ENCODE measurements at places on chromosomes 2 and 18. TPM values are rescaled to one million over a fixed set of nuclear protein-coding genes. Genes with fewer than 3 reads are reported as not detected.

DNA sequence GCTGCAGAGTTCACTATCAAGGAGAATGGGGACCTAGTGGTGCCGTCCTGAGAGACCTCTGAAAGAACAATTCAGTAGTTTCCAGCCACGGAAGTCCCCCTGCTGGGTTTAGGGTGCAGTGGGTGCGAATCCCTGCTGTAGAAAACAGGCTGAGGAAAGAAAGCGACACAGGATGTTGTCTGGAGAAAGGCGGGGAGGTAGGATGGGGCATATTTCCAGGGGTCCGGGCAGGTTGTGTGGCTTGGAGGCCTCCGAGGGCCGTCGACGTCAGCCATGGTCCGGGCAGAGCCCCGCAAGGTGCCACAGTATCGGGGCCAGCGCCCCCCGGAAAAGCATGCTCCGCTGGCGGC is 807 bp upstream of the CREB1 start:
- peak; percentile 56 for DNase-seq

DNA sequence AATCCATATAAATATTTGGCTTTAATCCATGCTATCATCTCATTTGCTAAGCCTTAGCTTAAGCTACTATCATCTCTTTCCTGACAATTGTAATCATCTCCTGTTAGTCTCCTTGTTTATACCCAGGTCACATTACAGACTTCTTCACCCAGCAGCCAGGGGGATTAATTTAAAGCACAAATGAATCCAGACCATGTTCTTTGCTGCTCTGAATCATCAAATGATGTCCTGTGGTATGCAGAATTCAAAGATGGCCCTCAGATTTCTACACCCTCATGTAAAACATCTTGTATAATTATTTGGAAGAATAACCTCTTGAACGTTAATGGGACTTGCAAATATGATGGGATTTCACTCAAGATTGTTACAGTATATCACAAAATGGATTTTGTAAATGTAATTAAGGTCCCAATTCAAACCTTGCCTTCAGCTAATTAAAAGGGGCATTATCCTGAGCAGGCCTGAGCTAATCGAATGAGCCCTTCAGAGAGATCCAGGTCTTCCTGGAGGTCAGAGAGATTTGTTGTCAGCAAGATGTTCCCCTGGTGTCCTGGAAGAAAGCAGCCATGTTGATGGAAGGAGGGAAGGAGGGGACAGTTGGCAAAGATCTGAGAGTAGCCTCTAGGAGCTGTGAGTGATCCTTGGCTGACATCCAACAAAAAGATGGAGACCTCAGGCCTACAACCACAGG is 241.1 kb upstream of the MMADHC start:
- DNase-seq: no peak

GRCh38 chr2:30443081-30443480 is 4.0 kb upstream of the LCLAT1 start:
- DNase-seq: no peak

DNA sequence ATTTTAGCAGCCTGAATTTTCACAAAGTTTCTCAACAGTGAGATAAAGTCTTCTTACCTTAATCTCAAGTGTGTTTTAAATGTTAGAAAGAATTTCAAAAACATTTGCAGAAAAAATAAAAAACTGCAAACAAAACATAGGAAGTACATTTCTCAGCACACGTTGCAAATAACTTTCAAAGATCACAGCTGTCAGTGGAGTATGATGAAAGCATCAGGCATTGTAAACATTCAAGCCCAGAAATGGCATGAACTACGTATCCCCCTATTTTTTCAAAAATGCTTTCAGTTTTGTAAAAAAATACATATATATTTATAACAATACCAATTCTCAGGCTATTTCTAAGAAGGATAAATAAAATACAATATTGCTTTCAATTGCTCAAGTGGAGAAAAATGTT is 320.6 kb upstream of the TFPI start:
- no peak for DNase-seq

DNA sequence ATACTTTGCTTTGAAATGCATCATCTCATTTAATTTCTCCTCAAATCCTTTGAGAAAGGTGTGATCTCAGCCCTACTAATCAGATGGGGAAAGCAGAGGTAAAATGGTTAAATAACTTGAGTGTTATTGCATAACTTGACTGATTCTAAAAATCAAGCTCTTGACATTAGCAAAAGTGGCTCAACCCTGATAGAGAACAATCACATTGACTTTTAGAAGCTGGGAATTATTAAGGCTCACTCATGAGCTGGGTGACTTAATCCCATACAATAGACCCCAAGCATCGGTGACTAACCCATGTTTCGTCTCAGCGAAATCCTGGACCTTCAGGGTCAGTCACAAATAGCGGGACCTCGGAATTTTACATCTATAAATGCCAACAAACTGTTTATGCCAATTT is 378.9 kb downstream of the NBAS start:
- no peak for DNase-seq

- peak; percentile 85 for DNase-seq
These were observed 1.6 kb downstream of the ST8SIA3 start for GRCh38 chr18:57353940-57354461.

- DNase-seq: no peak
These were observed 23.9 kb upstream of the GPR17 start for GRCh38 chr2:127621981-127622431.

GRCh38 chr2:222609381-222609780 is 46.5 kb downstream of the FARSB start:
- no peak for DNase-seq

The CCDC141 gene
- 3.8 TPM for polyA plus RNA-seq

The C1QL2 gene
- 12.9 TPM for polyA plus RNA-seq
